ENCODE measurements at places on chromosomes 4 and X. TPM values are rescaled to one million over a fixed set of nuclear protein-coding genes. Genes with fewer than 3 reads are reported as not detected.

DNA sequence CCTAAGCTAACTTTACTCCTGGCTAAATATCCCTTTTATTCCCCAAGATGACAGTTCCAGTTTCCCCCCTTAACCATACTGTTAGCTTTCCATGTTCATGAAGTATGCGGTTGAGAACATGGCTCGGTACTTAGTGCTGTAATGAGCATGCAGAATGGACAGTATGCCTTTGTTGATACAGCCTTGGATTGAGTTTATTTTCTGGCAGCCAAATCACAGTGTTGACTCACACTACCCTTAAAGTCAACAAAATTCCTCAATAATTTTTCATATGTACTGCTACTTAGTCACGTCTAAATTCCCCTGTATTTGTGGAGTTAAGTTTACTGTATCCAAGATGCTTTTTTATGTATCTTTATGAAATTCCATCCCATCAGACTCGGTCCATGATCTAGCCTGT lies 1.4 kb upstream of the VEGFC start:
- H3K4me1 ChIP-seq, result no peaks in the 10 kb centered on the region
- H3K27ac ChIP-seq, result no peak overlapping the region
- peaks cover 45% of the 10 kb centered on the region for H3K27me3 ChIP-seq
- DNase-seq, result no peak
- no peaks in the 10 kb centered on the region for H3K36me3 ChIP-seq

DNA sequence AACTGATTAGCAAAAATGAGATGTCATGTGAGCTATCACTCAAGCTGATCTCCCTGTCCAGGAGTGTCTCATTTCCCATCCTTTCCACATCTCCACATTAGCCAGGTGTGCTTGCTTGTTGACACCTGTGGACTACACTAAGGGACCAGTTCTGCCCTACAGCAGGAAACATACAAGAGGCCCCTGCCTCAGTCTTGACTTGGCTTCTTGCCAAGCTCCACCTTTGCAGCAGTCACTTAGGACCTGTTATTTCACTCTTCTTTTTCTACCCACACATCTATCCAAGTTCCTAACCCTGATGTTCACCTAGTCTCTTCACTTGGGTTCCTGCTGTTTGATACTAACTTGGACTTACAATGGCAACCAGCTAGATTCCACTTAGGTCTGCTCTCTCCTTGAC lies 13.2 kb downstream of the FRMD7 start:
- no peak overlapping the region for H3K4me3 ChIP-seq
- no peak overlapping the region for H3K27ac ChIP-seq
- H3K36me3 ChIP-seq, result no peaks in the 10 kb centered on the region
- no peaks in the 10 kb centered on the region for H3K27me3 ChIP-seq
- no peaks in the 10 kb centered on the region for H3K4me1 ChIP-seq

DNA sequence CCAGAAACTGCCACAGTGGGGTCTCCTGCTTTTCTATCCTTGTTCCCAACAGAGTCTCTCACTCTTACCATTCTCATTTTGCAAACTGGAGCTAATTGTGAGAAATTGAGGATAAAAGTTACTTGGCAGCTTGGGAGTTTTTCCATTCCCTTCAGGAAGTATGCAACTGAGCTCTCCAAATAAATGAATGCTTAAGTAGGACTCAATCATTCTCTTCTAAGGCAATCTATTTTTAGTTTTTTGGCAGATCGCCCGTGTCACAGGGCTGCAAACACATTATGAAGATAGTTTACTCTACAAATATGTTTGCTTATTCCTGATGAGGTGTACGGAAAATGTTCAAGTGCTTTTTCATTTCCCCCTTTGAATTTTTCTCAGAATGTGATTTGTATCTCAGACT lies 5.3 kb downstream of the ASB11 start:
- H3K27me3 ChIP-seq, result no peaks in the 10 kb centered on the region
- DNase-seq, result no peak

GRCh38 chr4:20249333-20249732 lies 2.4 kb upstream of the SLIT2 start:
- H3K27me3 ChIP-seq, result peaks cover 41% of the 10 kb centered on the region
- no peak overlapping the region for H3K27ac ChIP-seq
- no peaks in the 10 kb centered on the region for H3K36me3 ChIP-seq
- no peak overlapping the region for H3K4me3 ChIP-seq

- H3K4me3 ChIP-seq, result no peak overlapping the region
- no peak overlapping the region for H3K27ac ChIP-seq
- H3K27me3 ChIP-seq, result no peaks in the 10 kb centered on the region
- no peaks in the 10 kb centered on the region for H3K36me3 ChIP-seq
- no peak for DNase-seq
- H3K4me1 ChIP-seq, result peaks cover 3% of the 10 kb centered on the region
Measured at GRCh38 chr4:39642885-39643552, 4.4 kb upstream of the SMIM14 start.

DNA sequence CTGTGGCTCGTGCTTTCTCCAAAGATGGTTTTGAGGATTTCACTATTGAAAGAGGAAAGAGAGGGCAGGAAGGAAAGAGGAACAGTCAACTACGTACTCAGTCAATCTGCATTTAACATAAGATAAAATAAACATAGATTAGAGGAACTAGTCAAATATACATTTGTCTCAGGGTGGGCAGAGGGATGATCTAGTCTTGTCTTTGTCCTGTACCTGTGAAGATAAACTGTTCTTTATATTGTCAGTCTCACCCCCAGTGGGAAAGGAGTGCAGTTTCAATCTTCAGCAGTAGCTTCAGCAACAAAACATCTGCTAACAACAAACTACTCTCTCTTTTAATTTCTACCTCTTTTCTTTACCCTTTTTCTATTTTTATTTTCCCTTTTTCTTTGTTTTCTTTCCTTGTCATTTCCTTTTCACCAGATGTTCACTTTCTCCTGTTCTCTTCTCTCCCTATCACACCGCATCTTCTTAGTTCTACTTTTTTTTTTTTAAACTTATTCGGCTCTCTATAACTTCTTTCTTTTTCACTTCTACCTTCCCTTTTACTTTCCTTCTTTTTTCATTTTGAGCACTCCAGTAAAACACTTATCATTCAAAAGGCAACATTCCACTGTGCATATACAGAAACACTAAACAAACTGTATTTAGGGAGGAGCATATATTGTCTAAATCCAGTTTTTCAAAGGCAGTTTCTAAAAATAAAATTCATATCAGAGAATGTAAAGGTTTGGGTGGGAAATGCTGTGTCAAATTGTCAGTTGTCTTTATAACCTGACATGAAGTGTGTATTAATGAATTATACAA lies 51.4 kb upstream of the GUCY1A1 start:
- no peaks in the 10 kb centered on the region for H3K27me3 ChIP-seq
- H3K4me3 ChIP-seq, result no peak overlapping the region
- no peaks in the 10 kb centered on the region for H3K36me3 ChIP-seq
- no peak overlapping the region for H3K27ac ChIP-seq

DNA sequence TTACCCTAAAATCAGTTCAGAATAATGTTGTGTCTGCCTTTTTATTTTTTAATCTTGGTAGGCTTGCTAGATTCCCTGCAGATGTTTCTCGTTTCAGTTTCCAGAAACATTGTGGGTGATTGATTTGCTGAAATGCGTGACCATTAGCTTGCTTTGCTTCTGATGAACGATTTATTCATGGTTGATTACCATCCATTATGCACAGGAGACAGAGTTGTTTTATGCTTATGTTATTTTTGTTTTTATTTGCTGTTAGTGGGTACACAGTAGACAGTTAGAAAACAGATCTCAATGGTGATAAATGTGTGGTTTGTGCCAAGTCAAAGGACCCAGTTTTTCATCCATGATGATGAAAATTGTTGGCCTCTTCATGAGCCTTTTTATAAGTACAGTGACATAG lies 455.6 kb upstream of the BOD1L1 start:
- no peaks in the 10 kb centered on the region for H3K4me1 ChIP-seq
- no peaks in the 10 kb centered on the region for H3K27me3 ChIP-seq
- H3K36me3 ChIP-seq, result no peaks in the 10 kb centered on the region
- no peak overlapping the region for H3K27ac ChIP-seq
- DNase-seq, result no peak

GRCh38 chrX:106707771-106708454 lies 18.6 kb upstream of the RNF128 start:
- H3K4me1 ChIP-seq, result no peaks in the 10 kb centered on the region
- no peak for DNase-seq
- H3K27me3 ChIP-seq, result no peaks in the 10 kb centered on the region
- no peak overlapping the region for H3K27ac ChIP-seq
- no peak overlapping the region for H3K4me3 ChIP-seq
- H3K36me3 ChIP-seq, result no peaks in the 10 kb centered on the region

DNA sequence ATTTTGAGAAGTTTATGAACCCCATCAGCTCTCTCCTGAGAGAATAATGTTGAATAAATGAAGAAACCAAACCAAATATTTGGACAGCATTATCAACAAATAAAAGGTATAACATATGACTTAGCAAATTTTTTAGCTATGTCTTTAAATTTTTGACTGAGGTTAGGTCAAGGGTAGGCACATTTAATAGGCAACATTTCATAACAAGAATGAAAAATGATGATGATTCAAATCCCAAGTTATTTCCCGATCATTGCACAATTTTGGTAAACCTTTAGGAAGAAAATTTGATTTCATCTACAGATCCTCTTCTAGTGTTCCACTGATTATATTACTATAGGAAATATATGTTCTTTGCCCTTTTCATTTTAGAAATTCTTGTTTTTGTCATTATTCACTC lies 123.7 kb upstream of the TLR3 start:
- no peaks in the 10 kb centered on the region for H3K27me3 ChIP-seq
- no peak for DNase-seq
- no peak overlapping the region for H3K27ac ChIP-seq
- H3K36me3 ChIP-seq, result no peaks in the 10 kb centered on the region
- H3K4me1 ChIP-seq, result no peaks in the 10 kb centered on the region

DNA sequence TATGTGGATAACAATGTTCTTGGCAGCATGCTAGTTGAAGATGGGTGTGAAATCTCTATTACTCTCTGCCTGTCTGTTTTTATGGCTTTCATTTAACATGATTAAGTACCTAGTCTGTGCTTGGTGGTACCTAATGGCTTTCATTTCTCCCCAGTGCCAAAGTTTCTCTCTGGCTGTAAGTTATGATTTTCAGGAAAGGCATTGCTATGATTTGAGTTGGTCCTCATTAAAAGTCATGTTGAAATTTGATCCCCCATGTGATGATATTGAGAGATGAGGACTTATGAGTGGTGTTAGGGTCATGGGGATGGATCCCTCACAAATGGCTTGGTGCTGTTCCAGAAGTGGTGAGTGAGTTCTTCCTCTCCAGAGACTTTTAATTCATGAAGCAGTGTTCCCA lies 162.4 kb upstream of the IL15 start:
- H3K27ac ChIP-seq, result no peak overlapping the region
- no peak overlapping the region for H3K4me3 ChIP-seq
- DNase-seq, result no peak
- no peaks in the 10 kb centered on the region for H3K4me1 ChIP-seq
- H3K27me3 ChIP-seq, result no peaks in the 10 kb centered on the region
- no peaks in the 10 kb centered on the region for H3K36me3 ChIP-seq

- H3K27ac ChIP-seq, result peak overlapping the region; percentile 37
- no peak overlapping the region for H3K4me3 ChIP-seq
- H3K27me3 ChIP-seq, result no peaks in the 10 kb centered on the region
- H3K4me1 ChIP-seq, result peaks cover 41% of the 10 kb centered on the region
- no peaks in the 10 kb centered on the region for H3K36me3 ChIP-seq
Measured at GRCh38 chr4:81651243-81651899, 179.7 kb upstream of the RASGEF1B start.

GRCh38 chrX:17299206-17299605 lies 75.8 kb upstream of the NHS start:
- H3K4me3 ChIP-seq, result no peak overlapping the region
- no peaks in the 10 kb centered on the region for H3K4me1 ChIP-seq
- H3K27me3 ChIP-seq, result no peaks in the 10 kb centered on the region
- no peak for DNase-seq
- no peaks in the 10 kb centered on the region for H3K36me3 ChIP-seq
- no peak overlapping the region for H3K27ac ChIP-seq

DNA sequence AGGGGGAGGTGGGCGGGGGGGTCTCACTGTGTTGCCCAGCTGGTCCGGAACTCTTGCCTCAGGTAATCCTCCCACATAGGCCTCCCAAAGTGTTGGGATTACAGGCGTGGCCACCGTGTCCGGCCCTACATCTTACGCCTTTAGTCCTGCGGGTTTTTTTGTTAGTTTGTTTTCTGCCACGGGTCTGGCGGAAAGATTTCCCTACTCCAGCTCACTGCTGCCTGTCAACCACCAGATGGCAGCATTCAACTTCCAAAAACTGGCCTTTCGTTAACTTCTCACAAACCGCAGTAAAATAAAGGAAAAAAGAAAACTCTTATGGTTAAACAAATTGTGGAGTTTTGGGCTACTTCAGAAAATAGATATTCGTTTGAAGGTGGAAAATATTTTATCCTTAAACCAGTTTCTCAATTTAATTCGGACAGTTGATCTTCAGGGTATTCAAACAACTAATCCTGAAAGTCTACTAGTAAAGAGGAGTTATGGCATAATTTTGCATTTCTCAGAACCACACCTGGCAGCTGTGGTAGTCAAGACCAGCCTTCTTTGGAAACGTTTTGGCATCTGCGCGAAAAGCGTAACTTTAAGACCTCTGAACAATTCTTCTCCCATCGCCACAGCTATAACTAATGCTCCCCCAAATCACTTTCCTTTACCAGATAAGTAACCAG lies 41.1 kb downstream of the LUZP4 start:
- H3K4me3 ChIP-seq, result no peak overlapping the region
- H3K36me3 ChIP-seq, result no peaks in the 10 kb centered on the region
- peak; percentile 4 for DNase-seq
- no peak overlapping the region for H3K27ac ChIP-seq
- H3K4me1 ChIP-seq, result no peaks in the 10 kb centered on the region
- H3K27me3 ChIP-seq, result no peaks in the 10 kb centered on the region

DNA sequence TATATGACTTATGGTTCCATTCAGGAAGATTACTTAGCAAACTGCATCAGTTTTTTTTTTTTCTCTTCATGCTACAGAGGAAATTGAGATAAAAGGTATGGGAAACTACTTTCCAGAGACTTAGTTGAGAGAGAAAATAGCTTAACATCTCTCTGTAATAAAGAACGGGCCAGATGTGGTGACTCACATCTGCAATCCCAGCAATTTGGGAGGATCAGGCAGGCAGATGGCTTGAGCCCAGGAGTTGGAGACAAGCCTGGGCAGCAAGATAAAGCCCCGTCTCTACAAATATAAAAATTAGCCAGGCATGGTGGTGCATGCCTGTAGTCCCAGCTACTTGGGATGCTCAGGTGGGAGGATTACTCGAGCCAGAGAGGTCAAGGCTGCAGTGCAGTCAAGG lies 271.2 kb upstream of the TENM3 start:
- H3K27ac ChIP-seq, result no peak overlapping the region
- H3K4me1 ChIP-seq, result no peaks in the 10 kb centered on the region
- H3K36me3 ChIP-seq, result no peaks in the 10 kb centered on the region
- DNase-seq, result no peak
- no peaks in the 10 kb centered on the region for H3K27me3 ChIP-seq
- no peak overlapping the region for H3K4me3 ChIP-seq

GRCh38 chrX:115650916-115651315 lies 89.9 kb downstream of the PLS3 start:
- DNase-seq, result no peak
- no peaks in the 10 kb centered on the region for H3K36me3 ChIP-seq
- no peaks in the 10 kb centered on the region for H3K27me3 ChIP-seq
- H3K4me1 ChIP-seq, result no peaks in the 10 kb centered on the region

- H3K4me1 ChIP-seq, result no peaks in the 10 kb centered on the region
- no peaks in the 10 kb centered on the region for H3K27me3 ChIP-seq
- H3K27ac ChIP-seq, result no peak overlapping the region
Measured at GRCh38 chrX:16559206-16559619, 90.7 kb upstream of the S100G start.

The FAM133A gene
- 0.02 TPM for polyA plus RNA-seq

The SSX2B gene
- polyA plus RNA-seq, result not detected

The ADH1B gene
- 58.8 TPM for polyA plus RNA-seq

The NHSL2 gene
- 0.80 TPM for polyA plus RNA-seq

The ADH1A gene
- 0.43 TPM for polyA plus RNA-seq

The MTNR1A gene
- not detected for polyA plus RNA-seq

The PAGE2 gene
- 1.1 TPM for polyA plus RNA-seq

The SPIN2A gene
- 0.66 TPM for polyA plus RNA-seq

The TEX11 gene
- 0.05 TPM for polyA plus RNA-seq

The CC2D2A gene
- polyA plus RNA-seq, result 3.5 TPM

The GUF1 gene
- polyA plus RNA-seq, result 14.2 TPM

The STK32B gene
- polyA plus RNA-seq, result 4.8 TPM

The RBMXL3 gene
- not detected for polyA plus RNA-seq

All from thymus (tissue), 14 donors.